ENCODE measurements at places on chromosomes 16 and 17. TPM values are rescaled to one million over a fixed set of nuclear protein-coding genes. Genes with fewer than 3 reads are reported as not detected.

The HEXIM1 gene
- total RNA-seq: 21.1 TPM

The WNT9B gene
- total RNA-seq: 0.16 TPM

The DPEP2NB gene
- total RNA-seq: not detected

The PLEKHG4 gene
- total RNA-seq: 23.3 TPM

The MYO15B gene
- 185 TPM for total RNA-seq

The SMTNL2 gene
- 17.4 TPM for total RNA-seq

The PYY gene
- total RNA-seq: not detected

The CES5A gene
- total RNA-seq: not detected

The CDK5R1 gene
- 39.2 TPM for total RNA-seq

The NMRAL1 gene
- total RNA-seq: 22.0 TPM

The EFCAB5 gene
- total RNA-seq: 1.3 TPM

The CTRB1 gene
- not detected for total RNA-seq

The CRYM gene
- total RNA-seq: 58.2 TPM

The TBC1D3C gene
- total RNA-seq: not detected

The SDR42E2 gene
- not detected for total RNA-seq

The P3H4 gene
- total RNA-seq: 34.0 TPM

The GRN gene
- total RNA-seq: 158 TPM

The GCGR gene
- total RNA-seq: 0.27 TPM

The SLC25A39 gene
- 49.3 TPM for total RNA-seq

The SLC47A2 gene
- total RNA-seq: 0.55 TPM

The FADS6 gene
- total RNA-seq: 0.27 TPM
